ENCODE measurements at places on chromosomes 13 and 19.
A peak's percentile ranks its signal among the peaks of the same experiment; 100 is the strongest.

DNA sequence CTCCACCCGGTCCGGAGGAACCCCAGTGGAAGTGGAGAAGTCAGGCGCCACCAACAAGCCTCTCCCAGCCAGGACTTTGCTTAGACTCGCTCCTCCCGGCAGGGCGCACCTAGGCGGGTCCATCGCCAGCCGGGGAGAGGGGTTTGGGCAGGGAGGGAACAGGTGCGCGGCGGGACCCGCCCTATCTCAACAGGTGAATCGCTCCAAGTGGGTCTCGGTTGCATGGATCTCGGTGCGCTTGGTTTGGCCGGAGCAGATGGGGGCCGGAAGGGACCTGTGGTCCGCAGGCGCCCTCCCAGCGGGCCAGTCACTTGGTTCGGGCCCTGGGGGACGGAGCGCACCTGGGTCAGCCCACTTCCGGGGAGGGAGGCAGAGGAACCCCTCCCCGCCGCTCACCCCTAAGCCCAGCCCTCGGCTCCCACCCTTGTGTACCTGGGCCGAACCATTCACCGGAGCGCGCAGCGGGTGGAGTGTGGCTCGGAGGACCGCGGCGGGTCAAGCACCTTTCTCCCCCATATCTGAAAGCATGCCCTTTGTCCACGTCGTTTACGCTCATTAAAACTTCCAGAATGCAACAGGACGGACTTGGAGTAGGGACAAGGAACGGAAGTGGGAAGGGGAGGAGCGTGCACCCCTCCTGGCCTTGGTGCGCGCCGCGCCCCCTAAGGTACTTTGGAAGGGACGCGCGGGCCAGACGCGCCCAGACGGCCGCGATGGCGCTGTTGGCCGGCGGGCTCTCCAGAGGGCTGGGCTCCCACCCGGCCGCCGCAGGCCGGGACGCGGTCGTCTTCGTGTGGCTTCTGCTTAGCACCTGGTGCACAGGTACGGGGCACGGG is at the start of gene LSR:
LSR (plus strand) TSS at position 693 of the 836 bp plus-strand sequence; CDS start at position 714, 21 bp downstream.
- no peak for DNase-seq

DNA sequence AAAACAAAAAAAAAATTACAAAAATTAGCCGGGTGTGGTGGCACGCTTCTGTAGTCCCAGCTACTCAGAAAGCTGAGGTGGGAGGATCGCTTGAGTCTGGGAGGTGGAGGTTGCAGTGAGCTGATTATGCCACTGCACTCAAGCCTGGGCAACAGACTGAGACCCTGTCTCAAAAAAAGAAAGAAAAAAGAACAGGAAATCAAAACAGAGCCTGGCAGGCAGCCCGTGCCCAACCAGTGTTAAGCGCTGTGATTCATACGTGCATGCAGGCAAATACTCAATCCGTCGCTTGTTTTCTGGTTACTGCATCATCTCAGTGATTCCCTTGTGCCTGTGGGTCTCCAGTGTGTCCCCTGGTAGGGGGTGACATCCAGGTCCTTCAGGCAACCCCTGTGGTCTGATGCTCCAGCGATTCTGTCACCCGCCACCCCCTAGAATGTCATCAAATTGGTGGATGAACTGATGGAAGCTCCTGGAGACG is 18.1 kb downstream of the DDX39A start:
- no peak for DNase-seq

DNA sequence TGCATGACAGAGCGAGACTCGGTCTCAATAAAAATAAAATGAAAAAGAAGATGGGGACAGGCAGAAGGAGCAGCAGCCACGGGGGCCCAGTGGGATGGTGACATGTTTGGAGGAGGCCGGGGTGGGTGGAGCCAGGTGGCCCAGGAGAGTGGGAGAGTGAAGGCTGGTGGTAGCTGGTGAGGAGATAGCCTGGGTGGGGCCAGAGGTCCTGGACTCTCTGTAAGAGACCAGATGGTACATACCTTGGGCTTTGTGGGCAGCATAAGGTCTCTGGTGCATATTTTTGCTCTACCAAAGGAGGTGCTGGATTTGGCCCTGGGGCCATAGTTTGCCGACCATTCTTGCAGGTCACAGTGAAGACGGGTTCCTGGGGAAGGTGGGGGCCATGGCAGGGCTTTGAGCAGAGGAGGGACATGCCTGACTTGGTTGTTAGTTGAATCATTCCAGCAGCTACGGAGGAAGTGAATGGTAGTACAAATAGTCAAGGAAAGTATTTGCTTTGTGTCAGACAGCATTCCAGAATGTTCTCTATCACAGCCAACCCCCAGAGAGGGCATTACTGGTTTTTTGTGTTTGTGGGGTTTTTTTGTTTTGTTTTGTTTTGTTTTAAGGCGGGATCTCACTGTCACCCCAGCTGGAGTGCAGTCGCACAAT is 69.1 kb downstream of the ARHGEF18 start:
- DNase-seq, result peak; percentile 58

- no peak for DNase-seq
These were observed 19.4 kb downstream of the GPC5 start for GRCh38 chr13:91417660-91418325.

DNA sequence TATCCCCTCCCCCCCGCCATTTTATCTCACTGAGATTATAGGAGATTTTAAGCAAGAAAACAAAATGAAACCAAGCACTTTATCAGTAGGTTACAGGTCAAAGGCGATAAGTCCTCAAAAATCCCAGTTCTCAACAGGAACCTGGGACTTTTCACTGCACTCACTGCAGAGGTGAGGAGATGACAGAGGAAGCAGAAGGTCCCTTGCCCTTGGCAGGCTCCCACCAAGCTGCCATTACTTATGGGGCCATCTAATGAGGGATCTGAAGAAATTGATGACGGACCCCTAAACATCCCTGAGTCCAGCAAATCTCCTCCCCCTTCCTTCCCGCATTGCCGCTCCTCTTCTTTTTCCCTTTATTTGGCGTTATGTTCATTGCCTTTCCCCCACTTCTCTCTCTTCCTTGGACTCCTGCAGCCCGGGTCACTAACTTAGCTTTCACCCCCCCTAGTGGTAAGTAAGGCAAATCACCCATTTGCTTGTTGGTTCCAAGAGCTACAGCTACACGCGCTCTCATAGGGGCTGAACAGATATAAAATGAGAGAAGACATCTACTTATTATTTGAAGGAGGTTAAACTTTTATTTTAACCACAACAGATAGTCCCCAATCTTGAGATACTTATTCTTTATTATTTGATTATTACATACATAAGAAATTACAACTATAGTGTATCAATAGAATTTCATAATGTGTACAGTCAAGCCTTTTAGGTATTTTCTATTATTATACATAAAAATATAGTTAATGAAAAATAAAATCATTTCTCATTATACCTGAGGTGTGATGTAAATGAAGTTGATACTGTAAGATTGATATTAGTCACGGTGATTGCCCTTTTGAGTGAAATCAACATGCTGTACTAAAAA is 52.0 kb upstream of the ARGLU1 start:
- DNase-seq, result peak; percentile 84

DNA sequence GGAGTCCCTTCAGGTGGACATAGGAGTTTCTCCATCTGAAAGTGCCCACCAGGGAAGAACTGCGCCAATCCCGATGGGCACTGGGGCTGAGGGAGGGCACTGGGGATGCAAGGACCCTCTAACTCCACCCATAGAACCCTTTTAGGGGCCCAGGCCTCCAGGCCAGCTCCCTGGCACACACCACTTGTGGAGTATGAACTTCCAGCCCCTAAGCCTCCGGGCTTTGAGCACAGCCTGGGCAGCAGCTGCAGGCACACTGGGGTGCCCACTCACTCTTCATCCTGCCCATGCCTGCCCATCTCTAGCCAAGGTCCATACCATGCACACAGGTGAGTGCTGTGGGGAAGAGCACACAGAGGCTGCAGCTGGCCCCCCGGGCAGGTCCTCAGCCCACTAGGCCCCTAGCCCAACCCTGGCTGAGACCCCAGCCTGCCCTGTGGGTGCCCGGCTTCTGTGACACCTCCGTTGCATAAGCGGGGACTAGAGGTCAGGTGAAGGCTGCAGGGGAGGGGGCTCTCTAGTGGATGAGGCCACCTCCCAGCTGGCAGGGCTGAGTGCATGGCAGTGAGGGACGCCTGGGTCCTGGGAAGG is 14.6 kb upstream of the SLC7A10 start:
- no peak for DNase-seq

DNA sequence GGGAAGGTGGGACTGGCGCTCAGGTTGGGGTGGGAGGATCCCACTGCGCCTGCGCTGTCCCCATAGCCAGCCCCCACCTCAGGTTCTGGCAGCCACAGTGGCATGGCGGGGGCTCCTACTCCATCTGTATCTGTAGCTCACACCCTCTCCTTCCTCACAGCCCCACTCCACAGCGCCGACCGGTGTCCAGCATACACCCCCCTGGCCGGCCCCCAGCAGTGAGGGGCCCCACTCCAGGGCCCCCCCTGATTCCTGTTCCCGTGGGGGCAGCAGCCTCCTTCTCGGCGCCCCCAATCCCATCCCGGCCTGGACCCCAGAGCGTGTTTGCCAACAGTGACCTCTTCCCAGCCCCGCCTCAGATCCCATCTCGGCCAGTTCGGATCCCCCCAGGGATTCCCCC is 6.0 kb downstream of the TMED1 start:
- no peak for DNase-seq

GRCh38 chr19:16435999-16436650 is 35.6 kb downstream of the EPS15L1 start:
- DNase-seq, result peak; percentile 79

- DNase-seq, result no peak
These were observed 36.3 kb downstream of the SHISA2 start for GRCh38 chr13:26015271-26016125.

- DNase-seq, result no peak
These were observed 4.7 kb downstream of the PRKACA start for GRCh38 chr19:14112809-14113385.

DNA sequence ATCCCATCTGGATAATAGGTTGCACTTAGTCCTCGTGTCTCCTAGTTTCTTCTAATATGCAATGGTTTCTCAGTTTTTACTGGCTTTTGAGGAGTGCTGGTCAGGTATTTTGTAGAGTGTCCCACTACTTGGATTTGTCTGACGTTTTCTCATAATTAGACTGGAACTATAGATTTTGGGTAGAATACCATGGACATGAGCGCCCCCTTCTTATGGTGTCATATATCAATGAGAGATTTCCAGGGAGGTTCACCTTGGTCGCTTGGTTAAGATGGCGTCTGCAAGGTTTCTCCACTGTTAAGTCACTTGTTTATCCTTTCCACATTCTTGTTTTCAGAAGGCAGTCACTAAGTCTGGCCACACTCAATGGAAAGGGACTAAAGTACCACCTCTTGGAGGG is 6.7 kb downstream of the SOHLH2 start:
- DNase-seq, result no peak

- peak; percentile 53 for DNase-seq
These were observed 12.7 kb upstream of the KBTBD6 start for GRCh38 chr13:41145136-41145908.

DNA sequence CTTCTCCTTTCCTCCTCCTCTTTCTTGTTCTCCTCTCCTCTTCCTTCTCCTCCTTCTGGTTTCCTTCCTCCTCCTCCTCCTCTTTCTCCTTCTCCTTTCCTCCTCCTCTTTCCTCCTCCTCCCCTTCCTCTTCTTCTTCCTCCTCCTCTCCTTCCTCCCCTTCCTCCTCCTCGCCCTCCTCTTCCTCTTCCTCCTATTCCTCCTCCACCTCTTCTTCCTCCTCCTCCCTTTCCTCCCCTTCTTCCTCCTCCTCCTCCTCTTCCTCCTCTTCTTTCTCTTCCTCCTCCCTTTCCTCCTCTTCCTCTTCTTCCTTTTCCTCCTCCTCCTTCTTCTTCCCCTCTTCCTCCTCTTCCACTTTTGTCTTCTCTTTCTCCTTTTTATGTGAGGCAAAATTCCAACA is 55.0 kb upstream of the ADGRE1 start:
- no peak for DNase-seq

DNA sequence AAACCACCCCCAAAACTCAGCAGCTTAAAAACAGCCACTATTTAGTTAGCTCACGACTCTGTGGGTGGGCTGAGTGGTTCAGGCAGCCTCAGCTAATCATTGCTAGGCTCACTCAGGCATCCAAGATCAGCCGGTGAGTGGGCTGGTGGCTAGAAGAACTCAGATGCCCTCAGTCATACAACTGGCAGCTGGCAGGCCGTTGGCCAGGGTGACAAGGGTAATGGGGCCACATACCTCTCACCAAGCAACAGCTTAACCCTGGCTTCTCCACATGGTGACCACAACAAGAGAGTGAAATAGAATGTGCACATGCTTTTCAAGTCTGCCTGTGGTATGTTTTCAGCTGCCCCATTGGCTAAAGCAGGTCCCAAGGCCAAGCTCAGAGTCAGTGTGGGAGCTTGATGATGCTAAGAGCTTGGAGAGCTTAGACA is 435.4 kb upstream of the TSHZ3 start:
- DNase-seq, result no peak

DNA sequence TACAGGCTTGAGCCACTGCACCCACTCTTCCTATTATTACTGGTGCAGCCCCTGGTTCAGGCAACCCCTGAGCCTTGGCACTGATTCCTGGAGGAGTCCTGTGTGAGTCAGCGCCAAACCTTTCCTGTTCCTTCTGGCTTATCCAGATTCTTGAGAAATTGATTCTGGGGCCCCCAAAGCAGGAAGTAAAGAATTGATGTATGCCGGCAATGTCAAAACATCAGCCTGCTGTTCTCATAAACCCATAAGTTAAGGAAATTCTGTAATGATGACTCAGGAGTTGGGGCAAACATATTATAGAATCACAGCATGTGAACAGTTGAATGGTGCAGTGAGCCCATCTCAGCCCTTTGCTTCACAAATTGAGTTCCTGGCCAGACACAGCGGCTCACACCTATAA is 1.4 kb upstream of the OR7G3 start:
- peak; percentile 64 for DNase-seq

DNA sequence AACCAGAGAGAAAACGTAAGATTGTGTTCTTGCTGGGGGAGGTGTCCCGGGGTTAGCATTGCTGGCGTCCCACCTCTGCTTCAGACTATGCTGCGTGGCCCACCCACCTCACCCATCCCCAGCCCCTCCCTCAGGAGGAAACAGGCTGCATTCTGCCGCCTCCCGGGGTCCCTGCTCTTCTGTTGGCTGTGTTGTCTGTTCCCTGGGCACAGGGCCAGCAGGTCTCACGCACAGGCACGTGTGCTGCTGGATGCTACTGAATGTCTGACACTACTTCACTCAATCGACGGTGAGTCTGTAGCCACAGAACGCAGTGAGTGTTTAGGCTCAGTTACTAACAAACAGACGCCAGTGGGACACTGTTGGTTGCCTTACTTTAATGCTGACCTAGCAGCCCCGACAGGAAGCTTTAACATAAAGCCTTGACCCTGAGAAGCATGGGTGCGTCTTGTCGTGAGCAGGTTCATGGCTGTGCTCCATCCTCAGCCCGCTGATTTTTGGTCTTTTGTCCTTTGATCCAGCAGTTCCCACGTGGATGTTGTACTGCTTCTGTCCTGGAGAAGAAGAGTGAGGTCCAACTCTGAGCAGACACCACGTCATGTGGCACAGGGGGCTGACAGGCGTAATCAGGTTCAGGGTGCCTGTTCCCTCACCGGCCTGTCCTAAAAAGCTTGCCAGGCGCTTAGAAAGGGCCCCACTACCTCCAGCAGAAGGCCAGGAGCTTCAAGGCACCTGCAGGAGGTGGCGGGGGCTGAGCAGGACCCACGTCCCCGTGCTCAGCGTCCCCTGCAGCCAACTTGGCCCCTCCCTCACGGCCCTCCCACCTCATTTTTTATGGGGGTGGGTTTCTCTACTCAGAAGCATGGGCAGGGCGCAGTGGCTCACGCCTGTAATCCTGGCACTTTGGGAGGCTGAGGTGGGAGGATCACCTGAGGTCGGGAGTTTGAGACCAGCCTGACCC is 26.0 kb downstream of the NAXD start:
- peak; percentile 83 for DNase-seq
